ENCODE measurements at places on chromosomes 7 and 10.
A peak's percentile ranks its signal among the peaks of the same experiment; 100 is the strongest.

DNA sequence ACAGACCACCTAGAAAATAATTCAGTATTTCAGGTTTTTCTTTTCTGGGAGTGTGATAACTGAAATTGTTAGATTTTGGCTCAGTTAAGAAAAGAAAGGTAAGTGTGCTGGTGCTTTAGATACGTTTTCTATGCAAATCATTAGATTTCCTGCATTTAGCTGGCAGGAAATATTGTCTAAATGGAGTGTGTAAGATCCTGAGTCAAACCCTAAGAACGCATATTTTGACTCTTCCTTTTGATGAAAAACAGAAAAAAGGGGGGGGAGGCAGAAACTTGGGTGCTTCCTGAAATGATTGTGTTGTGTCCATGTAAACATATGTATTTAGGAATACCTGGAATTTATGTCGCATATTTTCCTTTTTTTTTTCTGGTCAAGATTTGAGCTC, 1.2 kb downstream of the GRK5 start:
- DNase-seq, result no peak

DNA sequence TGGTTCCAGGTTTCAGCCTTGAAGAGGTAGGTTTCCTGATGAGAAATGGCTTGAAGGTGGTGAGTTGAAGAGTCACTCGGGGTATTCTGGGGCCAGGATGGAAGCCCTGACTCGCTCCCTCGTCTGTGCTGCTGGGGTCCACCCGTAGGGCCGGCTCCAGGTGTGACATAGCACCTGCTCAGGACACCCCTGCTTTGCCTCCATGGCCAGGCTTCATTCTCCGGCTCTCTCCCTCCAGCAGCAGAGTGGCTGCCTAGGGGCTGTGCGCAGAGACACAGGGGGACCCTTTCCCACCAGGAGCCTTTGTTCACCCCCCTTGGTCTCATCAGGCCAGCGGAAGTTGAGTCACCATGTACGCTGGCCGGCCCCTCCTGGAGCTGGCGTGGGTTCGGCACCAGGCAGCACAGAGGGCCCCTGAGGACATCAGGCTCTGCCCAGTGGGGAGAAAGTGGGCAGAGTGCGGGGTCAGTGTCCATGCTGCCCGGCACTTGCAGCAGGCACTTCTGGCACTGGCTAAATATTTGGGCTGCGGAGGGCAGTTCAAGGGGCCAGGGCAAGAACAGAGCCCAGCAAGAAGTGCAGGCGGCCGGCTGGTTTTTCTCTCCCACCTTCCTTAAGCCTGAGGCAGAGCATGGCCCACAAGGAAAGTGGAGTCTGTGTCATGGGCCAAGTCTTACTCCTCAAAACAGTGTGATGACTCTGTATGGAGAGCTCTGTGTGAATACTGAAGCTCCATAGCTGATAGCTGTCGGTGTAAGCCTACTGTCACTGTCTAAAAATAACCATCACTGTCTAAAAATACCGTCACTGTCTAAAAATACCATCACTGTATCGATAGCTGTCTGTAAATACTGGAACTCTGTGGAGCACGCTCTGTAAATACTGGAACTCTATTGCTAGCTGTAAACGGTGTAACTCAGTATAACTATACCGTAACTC, 3.7 kb upstream of the PRKAR1B start:
- DNase-seq, result no peak

GRCh38 chr7:97118306-97118917, 914 bp downstream of the SDHAF3 start:
- DNase-seq, result peak; percentile 48

GRCh38 chr10:76581506-76582256, 1055.9 kb downstream of the KCNMA1 start:
- DNase-seq, result no peak

DNA sequence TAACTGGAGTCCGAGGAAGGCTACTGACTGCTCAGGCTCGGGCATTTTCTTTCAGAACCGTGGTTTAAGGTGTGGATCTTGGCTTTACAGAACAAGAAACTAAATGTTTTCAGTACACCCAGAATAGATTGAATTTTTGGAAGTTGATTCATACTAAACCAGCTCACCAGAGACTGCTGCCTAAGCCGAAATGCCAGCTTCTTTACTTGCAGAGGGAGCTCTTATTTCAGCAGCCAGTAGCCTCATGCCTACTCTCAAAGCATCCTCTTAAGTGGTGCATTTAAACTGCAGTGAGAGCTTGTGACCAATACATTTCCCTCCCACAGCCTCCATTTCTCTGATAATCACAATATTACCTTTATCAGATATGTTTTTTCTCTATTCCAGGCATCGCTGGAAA, 615.1 kb downstream of the SUGCT start:
- DNase-seq, result no peak

DNA sequence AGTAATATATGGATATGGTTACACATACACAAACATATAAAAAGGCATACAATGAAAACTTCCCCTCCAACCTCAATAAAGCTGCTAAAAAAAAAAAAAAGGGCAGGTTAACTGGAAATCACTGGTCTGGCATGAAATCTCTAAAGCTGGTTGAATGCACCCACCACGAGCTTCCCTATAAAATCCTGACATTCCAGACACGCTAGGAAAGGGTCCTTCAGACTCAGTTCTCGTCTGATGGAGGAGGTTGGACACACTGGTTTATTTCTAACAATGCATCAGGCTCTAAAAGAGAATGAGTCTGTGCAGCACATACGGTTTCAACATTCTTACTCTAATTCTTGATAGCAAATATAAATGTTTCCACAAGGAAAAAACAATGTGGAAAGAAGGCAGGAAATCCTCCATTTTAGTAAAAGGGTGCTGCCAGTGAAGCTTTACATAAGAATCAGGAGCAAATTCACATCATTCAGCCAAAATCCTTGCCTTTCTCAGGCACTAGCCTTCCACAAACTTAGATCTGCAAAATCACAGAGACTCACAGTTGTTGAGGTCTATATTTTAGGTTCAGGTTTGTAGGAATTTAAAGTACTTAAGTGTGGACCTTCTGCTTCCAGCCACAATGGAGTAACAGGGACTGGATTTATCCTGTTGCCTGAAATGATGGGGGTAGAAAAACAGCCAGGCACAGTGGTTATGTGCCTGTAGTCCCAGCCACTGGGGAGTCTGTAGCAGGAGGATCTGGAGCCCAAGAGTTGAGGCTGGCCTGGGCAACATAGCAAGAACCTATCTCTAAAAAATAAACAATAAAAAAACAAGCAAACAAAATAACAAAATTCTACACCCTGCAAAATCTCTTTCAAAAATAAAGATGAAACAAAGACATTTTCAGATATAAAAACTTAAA, 73.5 kb downstream of the CYTH3 start:
- DNase-seq, result no peak

DNA sequence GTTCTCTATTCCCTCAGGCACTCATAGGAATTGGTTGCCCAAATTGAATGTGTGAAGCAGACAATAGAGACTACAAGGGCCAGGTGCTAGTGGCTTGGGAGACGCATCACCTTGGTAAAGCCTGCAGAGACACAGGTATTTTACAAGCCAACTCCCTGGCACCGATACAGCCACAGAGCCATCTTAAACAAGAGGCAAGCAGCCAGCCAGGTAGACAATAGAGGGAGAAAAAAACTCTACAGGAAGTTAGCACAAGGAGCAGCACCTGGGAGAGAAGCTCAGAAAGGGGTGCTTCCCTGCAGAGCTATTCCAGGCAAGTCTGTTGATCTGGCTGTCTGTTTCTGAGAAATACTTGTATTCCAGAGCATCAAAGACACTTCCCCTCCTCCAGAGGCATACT, 43.0 kb upstream of the CDK1 start:
- no peak for DNase-seq

GRCh38 chr7:1200045-1200444, 32.6 kb upstream of the UNCX start:
- DNase-seq, result no peak

GRCh38 chr10:123270806-123271205, 116.6 kb downstream of the BUB3 start:
- no peak for DNase-seq

All from hematopoietic multipotent progenitor cell treated with erythropoietin and hydrocortisone succinate and interleukin-3 and kit ligand, for 6 days (in vitro differentiated cells).